ENCODE measurements at places on chromosomes 3 and 15. TPM values are rescaled to one million over a fixed set of nuclear protein-coding genes. Genes with fewer than 3 reads are reported as not detected.

DNA sequence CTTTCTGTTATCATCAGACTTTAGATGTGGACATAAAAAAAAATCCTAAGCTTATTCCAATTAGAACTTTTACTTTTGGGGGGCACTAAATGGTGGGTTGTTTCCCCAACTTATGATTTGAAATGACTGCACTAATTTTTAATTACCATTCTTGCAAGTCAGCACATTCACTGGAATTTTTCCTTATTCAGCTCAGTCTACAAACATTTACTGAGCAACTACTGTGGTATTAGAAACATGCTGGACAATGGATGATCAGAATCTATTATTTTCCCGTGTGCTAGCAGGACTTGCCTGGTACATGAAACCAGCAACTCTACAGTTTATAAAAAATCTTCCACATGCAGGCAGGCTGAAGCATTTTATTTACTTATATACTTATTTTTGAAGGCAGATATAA lies 273.6 kb downstream of the FOXP1 start:
- DNase-seq = no peak

The EFL1 gene
- 20.2 TPM for total RNA-seq

DNA sequence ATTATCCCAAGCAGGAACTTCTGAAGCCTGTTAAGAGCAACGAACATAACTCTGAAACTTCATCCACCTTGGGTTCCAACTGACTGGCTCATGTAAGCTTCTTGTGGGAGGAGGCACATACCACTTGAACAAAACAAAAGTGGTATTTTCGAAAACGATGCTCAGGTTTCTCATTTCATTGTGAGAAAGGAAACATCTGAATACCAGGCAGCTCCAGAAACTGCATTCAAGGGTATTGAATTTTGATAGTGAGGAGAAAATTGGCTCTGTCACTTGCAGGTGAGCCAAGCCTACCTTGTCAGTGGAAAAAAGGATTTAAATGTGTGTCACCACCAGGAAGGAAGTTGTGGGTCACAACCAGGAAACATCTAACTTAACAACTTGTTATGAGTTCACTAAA lies 218.1 kb upstream of the SATB1 start:
- no peak for DNase-seq

- DNase-seq = no peak
These were observed 786.2 kb downstream of the AGBL1 start for GRCh38 chr15:86865920-86866319.

The GPD1L gene
- total RNA-seq = 10.5 TPM

The CHRNA5 gene
- 52.4 TPM for total RNA-seq

The PLA1A gene
- total RNA-seq = not detected

GRCh38 chr3:77042882-77043281 lies 3.0 kb downstream of the ROBO2 start:
- DNase-seq = no peak

The PEX5L gene
- total RNA-seq = 0.23 TPM

Measured in Panc1 (cell line).